GM23338 (cell line): ENCODE measurements at places on chromosomes 11 and 22.

GRCh38 chr11:75165721-75166120 is 14.8 kb downstream of the SLCO2B1 start:
- no peaks in the 10 kb centered on the region for H3K27me3 ChIP-seq
- no peaks in the 10 kb centered on the region for H3K4me1 ChIP-seq
- DNase-seq = no peak
- H3K36me3 ChIP-seq = no peaks in the 10 kb centered on the region
- no peak overlapping the region for H3K27ac ChIP-seq
- no peak overlapping the region for H3K4me3 ChIP-seq

- H3K27ac ChIP-seq = no peak overlapping the region
- peaks cover 8% of the 10 kb centered on the region for H3K4me1 ChIP-seq
- no peak overlapping the region for H3K4me3 ChIP-seq
- H3K36me3 ChIP-seq = no peaks in the 10 kb centered on the region
- H3K27me3 ChIP-seq = no peaks in the 10 kb centered on the region
These were observed 205.4 kb upstream of the SNX19 start for GRCh38 chr11:131121426-131122333.

DNA sequence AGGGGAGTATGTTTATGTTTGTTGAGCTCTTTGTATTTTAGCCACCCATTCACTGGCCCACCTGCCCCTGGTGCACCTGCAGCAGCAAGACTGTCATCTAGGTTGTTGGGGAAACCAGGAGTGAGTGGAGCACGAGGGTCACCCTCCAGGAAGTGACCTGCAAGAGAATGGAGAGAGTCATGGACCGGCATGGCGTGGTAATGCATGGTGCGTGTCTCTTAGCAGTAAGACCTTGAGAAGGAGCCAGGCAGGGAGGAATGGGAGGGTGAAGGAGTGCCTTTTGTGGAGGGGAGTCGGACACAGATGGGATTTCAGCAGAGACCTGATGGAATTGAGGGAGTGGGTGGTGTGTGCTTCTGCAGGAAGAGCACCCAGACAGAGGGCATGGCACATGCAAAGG is 37.9 kb downstream of the KCNQ1 start:
- no peak overlapping the region for H3K27ac ChIP-seq
- no peak for DNase-seq
- no peak overlapping the region for H3K4me3 ChIP-seq
- H3K4me1 ChIP-seq = no peaks in the 10 kb centered on the region

DNA sequence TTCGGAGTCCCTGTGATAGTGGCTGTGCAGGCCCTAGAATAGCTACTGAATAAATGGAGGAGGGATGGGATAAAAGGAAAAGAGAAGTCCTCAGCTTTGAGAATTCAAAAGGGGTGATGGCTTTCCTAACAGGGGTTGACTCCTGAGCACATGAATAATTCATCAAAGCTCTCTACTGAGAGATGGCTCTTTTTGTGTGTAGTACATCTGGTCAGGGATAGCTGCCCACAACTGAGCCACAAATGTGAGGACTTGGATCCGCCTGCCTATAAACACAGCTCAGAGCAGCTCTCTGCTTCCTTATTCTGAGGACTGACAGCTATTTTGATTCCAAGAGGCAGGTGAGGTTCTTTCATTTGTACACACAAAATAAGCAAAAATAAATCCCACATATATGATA is 82.3 kb downstream of the USP35 start:
- H3K4me1 ChIP-seq = no peaks in the 10 kb centered on the region
- no peaks in the 10 kb centered on the region for H3K36me3 ChIP-seq
- no peak overlapping the region for H3K27ac ChIP-seq
- no peak overlapping the region for H3K4me3 ChIP-seq

DNA sequence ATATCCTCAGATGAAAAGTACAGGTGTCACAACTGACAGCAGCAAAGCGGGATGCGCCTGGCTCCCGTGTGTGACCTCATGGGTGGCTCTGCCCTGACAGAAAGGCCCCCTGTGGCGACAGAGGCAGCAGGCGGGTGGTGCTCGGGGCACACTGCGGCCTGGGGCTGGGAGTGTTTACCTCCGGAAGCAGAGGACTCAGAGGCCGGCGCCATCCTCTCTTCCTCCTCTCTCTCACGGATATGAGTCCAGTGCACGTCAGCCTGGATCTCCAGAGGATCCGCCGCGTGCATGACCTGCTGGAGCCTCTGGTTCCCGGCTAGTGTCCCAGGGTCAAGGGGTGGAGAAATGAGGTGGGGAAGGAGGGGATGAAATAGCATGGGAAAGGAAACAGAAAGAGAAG is 53.2 kb upstream of the BID start:
- no peak overlapping the region for H3K27ac ChIP-seq
- H3K36me3 ChIP-seq = no peaks in the 10 kb centered on the region
- no peak for DNase-seq
- H3K4me1 ChIP-seq = no peaks in the 10 kb centered on the region

GRCh38 chr11:19187833-19188258 is 13.9 kb downstream of the CSRP3 start:
- H3K27ac ChIP-seq = no peak overlapping the region
- H3K27me3 ChIP-seq = no peaks in the 10 kb centered on the region
- H3K4me3 ChIP-seq = no peak overlapping the region

DNA sequence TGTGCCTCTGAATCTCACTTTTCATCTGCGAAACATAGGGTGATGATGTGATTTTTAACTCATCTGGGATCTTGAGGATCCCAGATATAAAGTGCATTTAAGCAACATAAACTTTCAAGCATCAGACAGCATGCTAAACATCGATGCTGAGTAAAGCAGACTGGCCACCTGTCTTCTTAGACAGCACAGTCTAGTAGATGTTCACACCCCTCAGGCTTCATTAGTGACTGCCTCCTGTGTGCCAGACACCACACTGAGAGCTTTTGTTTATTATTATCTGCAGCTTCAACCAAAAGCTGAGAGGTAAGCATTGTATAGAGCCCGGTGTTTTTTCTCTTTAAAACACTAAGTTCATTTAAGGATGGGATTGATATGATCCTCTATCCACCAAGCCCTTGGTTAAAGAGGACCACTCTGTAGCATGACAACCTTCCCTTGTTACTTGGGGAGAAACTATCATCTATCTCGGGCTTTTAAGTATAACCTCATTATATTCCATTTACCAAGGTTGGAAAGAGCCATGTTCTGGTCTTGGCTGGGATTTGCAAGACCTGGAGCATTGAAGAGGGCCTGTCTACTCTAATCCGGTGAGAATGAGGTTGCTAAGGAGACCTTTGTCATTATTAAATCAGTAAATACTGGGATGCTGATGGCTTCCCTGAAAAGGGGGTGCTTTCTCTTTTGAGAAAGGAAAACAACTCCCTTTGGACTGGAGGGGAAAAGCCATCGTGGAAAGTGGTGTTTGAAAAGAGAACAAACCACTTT is 114.2 kb upstream of the SEZ6L start:
- H3K27me3 ChIP-seq = no peaks in the 10 kb centered on the region
- H3K36me3 ChIP-seq = no peaks in the 10 kb centered on the region
- H3K27ac ChIP-seq = no peak overlapping the region
- peaks cover 30% of the 10 kb centered on the region for H3K4me1 ChIP-seq
